Activated T-cell treated with anti-CD3 and anti-CD28 coated beads for 1 hour (primary cell): ENCODE measurements at places on chromosomes 11 and 22.

DNA sequence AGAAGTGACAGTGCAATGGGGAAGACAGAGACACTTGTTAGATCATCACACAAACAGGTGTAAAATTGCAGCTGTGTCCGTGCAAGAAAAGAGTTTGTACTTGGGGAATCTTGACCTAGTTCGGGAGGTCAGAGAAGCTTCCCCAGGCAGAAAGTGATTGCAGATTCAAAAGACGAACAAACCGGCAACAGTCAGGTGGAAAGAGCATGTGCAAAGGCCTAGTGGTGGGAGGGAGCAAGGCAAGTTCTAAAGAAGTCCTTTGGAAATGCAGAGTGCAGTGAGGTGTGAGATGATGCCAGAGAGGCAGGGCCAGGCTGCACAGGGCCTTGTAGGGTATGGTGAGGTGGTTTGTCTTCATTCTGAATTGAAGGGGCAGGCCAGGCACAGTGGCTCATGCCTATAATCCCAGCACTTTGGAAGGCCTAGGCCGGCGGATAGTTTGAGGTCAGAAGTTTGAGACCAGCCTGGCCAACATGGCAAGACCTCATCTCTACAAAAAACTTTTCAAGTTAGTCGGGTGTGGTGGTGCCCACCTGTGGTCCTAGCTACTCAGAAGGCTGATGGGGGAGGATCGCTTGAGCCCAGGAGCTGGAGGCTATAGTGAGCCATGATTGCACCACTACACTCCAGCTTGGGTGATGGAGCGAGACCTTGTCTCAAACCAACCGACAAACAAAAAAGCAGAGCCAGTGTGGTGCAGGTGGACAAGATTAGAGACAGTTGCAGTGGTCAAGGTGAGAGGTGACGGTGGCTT is 1.9 kb upstream of the ESS2 start:
- no peak for DNase-seq

GRCh38 chr11:125341676-125342075 is 154.4 kb downstream of the FEZ1 start:
- no peak for DNase-seq

DNA sequence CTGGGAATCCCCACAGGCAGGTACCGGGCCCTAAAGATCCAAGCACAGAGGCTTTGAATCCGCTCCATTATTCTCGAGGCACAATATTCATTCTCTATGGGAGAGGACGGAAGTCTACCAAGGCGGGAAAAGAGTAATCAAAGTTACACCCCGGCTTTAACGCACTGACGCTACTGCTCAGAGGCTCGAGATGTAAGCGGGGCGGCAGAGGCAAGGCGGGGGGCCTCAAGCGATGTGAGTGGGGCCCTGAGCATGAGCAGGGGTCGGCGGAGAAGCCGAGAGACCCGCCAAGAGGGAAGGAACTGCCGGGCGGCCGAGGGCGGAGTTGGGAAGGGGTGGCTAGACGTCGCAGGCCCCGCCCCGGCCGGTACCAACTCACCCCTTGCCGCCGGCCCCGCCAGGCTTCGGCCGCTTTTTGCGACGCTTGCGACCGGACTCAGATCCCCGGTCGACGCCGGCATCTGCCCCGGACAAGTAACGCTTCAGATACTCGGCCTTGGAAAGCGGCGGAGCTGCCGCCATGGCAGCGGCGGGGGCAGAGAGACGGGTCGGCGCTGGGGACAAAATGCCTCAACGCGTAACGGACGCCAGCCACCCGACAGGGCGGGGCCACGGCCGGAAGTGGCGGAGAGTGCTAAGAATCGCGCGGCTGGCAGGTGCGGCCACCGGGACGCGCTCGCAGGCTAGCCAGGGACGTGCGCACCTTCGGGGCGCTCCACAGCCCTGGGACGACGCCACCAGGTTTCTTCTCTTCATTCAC is at the start of gene BUD13:
TSS of gene BUD13 (minus strand) at position 545 of the 760 bp plus-strand sequence. CDS start at position 522, 23 bp downstream.
- DNase-seq: peak; percentile 93

DNA sequence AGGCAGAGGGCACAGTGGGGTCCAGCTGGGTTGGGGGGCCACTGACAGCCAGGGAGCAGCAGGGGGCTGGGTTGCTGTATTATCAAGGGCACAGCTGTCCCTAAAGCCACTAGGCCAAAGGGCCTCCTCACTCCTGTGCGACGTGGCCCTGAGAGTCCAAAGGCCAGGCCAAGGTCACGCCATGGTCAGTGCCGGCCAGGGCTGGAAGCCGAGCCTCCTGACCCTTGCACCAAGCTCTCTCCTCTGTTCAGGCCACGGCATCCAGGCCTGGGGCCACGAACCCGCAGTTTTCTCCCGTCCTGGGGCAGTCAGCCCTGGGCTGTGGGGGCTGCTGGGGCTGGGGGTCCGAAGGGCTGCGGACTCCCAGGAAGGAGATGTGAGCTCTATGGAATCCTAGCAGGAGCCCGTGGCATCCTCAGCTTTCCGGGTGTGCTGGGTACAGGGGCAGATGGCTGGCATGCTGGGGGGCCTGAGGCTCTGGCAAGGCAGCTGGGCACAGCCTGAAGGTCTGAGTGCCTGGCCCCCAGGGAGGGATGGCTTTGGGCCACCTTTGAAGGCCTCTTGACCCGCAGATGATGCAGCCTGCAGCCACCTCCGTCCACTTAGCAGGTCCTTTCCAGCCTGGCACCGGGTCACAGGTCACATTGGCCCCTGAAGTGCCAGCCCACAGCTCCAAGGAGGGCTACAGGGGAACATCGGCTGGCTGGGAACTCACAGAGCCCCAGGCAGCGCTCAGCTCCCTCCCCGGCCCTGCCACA is 17.3 kb upstream of the PPARA start:
- DNase-seq: no peak

DNA sequence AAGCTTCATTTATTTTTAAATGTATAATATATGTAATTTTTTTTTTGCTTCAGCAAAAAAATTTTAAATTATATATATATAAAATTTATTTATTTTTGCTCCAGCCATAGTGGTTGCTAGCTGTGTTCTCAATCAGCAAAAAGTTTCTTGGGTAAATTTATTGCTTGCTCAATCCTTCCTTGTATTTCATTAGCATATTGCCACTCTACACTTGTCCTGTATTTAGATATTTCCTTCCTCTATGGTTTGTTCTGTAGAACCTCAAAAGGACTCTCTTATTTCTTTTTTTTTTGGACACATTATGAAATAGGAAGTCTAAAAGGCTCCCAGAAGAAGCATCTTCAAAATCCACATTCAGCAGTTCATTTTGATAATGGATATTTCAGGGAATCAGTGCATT is 2.3 kb downstream of the PTPRJ start:
- DNase-seq: no peak

DNA sequence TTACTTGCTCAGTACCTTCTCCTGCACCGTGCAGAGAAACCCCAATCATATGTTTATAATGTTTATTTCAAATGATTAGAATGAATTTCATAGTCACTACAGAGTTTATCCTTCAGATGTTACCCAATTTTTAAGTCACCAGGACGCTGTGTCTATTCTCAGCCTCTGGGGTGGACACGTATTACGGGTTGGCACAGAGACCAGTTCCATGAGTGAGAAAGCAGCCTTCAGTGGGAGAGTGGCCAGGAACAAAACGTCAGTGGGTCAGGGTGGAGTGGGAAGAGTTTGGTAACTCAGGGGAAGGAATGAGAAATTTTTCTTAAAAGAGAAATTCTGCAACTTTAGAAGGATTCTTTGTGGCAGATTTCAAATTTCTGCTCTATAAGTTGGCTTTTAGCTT is 77.1 kb upstream of the MTMR2 start:
- no peak for DNase-seq

DNA sequence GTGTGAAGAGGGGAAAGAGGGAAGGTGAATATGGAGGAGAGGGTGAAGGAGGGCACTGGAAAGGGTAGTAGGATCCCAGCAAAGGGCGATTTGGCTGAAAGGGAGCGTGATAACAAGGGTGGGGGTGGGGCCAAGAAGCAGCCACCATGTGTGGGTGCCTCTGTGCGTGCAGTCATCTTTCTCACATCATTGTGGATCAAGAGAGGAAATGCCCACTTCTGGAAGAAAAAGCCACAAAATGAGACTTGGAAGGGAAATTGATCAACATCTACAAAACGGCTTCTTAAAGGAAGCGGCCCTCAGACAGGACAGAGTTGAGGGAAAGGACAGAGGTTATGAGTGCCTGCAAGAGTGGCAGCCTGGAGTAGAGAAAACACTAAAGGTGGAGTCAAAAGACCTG is 1.2 kb upstream of the CXCR5 start:
- DNase-seq: no peak

DNA sequence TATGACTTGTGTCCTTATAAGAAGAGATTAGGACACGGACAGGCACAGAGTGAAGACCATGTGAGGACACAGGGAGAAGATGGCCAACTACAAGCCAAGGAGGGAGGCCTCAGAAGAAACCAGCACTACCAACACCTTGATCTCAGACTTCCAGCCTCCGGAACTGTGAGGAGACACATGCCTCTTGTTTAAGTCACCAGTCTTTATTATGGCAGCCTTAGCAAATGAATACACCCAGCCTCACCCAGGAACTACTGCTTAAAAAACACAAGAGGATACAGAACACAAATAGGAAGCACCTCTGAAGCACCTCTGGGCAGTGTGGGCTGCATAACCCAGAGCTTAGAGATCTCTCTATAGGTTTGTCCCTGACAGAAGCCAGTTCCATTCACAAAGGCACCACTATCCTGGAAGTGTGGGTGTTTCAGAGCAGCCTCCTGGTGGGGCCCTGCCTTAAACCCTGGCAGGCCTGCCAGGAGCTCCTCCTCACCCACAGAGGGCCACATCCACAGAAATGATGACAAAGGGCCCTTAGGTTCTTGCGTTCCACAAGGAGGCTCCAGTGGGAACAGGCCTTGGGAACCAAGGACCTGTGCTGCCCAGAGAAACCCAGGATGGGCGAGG is 58.8 kb downstream of the CHRDL2 start:
- no peak for DNase-seq

DNA sequence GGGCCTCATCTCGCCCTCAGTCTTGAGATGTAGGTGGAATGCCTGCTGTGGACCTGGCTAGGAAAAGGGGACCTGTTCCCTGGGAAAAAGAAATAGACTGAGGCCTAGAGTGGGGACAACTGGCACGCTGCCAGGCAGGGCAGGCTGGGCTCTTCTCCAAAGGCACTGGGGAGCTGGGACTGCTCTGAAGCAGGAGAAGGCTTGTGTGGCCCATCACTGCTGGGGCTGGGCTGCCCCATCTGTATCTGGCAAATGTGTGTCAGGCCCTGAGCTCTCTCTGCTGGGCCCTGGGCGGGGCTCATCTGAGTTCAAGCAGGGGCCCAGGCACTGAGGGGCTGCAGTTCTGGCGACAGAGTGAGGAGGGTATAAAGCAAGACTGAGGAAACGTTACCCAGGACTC is 32.9 kb downstream of the ARVCF start:
- no peak for DNase-seq

- DNase-seq: no peak
Measured at GRCh38 chr22:33806191-33806590, 114.1 kb downstream of the LARGE1 start.

DNA sequence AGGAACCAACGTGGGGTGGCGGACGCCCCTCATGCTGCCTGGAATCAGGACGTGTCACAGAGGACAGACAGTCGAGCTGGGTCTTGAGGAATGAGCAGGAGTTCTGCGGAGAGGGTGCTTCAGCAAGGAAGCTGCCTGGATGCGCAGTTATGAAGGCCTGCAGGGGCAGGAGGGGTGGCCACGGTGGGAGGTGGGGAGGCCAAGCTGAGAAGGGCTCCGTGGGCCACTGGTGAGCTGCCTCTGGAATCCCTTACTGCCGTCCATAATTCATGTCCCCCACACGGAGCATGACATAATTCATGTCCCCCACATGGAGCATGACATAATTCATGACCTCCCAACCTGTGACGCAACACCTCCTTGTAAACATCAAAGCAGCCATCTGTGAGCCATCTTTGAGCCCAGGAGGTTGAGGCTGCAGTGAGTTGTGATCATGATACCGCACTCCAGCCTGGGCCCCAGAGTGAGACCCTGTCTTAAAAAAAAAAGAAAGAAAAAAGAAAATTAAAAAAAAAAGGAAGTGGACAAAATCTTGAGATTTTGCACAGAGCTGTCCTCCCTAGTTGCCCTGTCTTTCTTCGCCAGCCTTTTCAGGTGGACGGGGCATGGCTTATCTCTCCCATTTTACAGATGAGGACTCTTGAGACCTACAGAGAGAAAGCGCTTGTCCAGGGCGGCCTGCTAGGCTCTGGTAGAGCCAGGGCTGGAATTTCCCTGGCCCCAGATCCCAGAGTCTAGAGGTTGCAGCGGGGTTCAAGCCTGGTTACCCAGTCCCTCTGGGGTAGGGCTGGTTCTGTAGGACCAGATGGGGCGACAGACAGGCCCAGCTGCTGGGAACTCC is 24.3 kb upstream of the PICK1 start:
- DNase-seq: no peak

GRCh38 chr11:11993839-11994238 is 14.6 kb downstream of the DKK3 start:
- DNase-seq: no peak

- DNase-seq: no peak
Measured at GRCh38 chr11:74457356-74457755, 10.0 kb downstream of the KCNE3 start.

DNA sequence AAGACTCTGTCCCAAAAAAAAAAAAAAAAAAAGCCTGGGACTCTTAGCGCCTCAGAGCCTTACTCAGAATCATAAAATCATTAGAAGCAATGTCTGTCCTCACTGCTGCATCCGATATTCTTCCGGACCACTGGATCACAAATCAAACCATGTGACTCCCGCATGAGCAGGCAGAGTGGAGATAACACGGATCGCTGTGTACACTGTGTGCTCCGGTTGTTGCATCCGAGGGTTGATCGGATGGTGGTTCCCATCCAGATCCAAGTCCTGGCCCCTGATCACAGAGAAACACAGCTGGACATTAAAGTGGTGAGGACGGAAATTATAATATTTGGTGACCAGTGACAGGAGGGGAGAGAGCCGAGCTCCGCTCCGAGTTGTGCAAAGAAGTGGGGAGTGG is 9.7 kb upstream of the TXNRD2 start:
- DNase-seq: no peak

GRCh38 chr11:16874275-16874975 is 136.0 kb downstream of the C11orf58 start:
- no peak for DNase-seq

DNA sequence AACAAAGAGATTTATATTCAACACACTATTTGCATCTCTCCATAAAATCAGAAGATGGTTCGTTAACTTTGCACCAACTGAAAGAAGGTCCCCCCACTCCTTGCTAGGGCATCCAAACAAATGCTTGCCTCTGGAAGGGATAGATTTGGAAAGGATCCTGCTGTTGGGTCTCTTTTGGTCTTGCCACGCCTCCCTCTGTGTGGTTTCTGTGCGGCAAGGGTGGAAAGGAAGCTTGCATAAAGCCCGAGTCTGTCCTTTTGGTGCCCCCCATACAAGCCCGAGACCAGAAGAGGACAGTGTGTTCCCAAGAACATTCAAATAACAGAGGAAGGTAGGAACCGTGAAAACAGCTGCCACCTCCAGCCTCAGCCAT is 15.1 kb downstream of the SCGB1A1 start:
- no peak for DNase-seq

DNA sequence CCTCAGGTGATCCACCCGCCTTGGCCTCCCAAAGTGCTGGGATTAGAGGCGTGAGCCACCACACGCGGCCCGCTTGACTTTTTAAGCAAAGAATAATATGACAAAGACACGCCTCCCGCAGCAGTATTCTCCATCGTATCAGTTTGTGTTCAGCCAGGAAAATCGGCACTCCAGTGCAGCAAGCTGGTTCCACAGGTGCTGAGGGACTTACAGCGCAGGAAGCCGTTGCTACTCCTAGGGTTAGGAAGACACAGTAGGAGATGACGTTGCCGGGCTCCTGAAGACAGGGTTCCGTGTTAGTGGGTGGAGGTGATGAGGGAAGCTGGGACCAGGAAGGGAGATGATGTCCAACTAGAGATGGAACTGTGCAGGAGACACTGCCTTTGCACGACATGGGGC is 65.8 kb upstream of the CECR2 start:
- no peak for DNase-seq
